ENCODE measurements at places on chromosomes 7 and 10.
A peak's percentile ranks its signal among the peaks of the same experiment; 100 is the strongest.

DNA sequence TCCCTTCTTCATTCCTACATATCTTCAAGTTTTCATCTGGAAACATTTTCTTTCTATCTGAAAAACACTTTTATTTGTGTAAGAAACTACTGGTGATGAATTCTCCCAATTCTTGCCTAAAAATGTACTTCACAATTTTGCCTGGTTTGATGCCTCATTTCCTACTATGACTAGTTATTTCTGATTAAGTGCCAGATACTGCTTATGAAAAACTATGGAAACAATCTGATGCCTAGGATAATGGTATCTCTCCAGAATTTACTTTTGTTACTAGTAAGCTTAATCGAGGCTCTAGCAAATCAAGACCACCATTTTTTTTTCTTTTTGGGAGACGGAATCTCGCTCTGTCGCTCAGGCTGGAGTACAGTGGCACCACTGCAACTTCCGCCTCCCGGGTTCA, 31.3 kb downstream of the CACUL1 start:
- DNase-seq = no peak

DNA sequence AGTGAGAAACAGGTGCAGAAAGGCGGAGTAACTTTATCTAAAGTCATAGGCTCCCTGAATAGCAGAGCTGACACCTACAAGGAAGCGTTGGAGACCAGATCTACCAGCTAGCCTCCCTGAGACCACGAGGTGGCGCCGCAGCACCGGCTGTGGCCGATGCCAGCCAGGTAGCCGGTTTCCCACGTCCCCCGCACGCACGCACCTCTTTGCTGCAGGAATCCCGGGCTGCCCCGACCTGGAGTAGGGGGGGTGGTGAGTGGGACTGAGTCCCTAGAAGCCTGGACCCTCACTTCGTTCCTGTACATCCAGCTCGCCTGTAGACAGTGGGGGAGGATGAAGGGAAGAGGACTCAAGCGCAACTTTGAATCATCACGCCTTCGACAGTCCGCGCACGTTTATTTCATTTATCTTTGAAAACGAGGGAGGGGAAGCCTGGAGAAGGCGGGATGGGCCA, 3.7 kb downstream of the ELOVL3 start:
- DNase-seq = peak; percentile 85

DNA sequence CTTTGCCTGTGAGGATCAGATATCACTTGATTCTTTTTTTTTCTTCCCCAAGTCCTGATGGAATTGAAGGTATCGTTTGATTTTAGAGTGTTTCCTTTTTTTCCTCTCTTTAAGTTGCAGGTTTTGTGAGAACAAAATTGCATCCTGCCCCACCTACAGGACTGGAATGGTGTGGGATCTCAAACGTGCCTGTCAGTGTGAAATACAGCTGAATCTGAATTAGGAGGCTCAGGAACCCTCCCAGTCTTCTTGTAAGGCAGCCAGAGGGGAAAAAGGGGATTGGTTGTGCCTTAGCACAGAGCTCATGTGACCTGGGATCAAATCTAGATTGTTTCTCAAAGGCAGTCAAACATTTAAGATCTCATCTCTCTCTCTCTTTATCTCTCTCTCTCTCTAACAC, 32.7 kb upstream of the KLHL7 start:
- DNase-seq = no peak

DNA sequence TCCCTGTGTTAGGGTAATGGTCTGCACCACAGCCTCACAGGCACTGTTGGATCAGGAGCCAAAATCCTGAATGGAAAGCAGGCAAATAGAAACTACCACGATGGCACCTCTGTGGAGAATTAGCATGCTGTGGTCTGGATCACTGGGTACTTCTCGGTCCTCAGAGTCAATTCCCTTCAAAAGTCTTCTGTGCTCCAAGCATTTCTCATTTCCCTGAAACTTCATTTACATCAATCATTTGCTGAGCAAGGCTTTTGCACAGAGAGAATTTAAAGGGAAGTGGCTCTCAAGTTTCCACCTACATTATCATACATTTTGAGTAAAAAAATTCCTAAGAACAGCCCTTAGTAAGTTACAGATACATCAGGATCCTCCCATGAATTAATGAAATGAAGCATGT, 293.9 kb upstream of the NPSR1 start:
- no peak for DNase-seq

DNA sequence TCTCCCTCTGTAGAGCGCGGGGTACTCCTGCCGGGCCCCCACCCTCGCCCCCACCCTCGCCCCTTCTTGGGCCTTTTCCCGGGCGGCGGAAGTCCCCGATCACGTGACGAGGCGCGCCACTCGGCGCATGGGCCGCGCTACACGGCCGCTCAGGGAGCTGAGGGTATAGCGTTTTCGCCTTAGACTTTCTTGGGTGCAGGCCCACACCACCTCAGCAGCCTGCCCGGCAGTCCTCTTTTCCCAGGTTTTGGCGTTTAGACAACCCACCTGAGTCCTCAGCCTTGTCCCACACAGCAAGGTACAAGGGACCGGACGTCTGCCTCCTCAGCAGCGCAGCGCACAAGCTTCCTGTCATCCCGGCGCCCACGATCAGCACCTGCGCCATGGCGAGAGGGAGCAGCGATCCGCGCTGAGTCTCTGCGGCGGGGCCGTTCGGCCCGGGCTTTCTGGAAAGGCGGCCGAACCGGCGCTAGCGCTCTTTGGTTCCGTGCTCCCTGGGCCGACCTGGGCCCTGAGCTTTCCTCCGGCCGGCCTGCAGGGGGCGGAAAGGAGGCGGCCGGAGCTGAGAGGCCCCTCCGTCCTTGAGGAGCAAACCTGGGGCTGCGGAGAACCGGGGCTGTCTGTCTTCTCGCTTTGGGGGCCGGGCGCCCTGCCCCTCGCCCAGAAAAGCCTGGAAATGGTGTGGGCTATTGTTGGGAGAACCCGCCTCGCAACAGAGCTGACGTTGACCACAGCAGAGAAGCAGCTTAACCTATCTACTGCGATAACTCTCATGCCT, at the start of gene RNLS:
Gene RNLS (minus strand): TSS at position 513 of the 778 bp plus-strand sequence.
- DNase-seq = peak; percentile 87

DNA sequence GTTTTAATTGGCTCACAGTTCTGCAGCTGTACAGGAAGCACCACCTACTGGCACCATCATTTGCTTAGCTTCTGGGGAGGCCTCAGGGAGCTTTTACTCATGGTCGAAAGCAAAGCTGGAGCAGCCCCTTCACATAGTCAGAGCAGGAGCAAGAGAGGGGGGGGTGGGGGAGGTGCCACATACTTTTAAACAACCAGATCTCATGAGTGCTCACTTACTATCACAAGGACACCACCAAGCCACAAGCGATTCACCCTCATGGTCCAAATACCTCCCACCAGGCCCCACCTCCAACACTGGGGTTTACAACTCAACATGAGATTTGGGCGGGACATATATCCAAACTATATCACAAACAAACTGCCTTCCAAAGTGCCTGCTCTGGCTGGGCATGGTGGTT, 31.7 kb upstream of the SLC18A3 start:
- no peak for DNase-seq

All from T-helper 2 cell (primary cell).